Mucosa of gallbladder (tissue), 1 donor: ENCODE measurements at places on chromosomes 6 and 20.

- no peak for DNase-seq
Observed at GRCh38 chr6:56667336-56667735, 24.6 kb upstream of the DST start.

DNA sequence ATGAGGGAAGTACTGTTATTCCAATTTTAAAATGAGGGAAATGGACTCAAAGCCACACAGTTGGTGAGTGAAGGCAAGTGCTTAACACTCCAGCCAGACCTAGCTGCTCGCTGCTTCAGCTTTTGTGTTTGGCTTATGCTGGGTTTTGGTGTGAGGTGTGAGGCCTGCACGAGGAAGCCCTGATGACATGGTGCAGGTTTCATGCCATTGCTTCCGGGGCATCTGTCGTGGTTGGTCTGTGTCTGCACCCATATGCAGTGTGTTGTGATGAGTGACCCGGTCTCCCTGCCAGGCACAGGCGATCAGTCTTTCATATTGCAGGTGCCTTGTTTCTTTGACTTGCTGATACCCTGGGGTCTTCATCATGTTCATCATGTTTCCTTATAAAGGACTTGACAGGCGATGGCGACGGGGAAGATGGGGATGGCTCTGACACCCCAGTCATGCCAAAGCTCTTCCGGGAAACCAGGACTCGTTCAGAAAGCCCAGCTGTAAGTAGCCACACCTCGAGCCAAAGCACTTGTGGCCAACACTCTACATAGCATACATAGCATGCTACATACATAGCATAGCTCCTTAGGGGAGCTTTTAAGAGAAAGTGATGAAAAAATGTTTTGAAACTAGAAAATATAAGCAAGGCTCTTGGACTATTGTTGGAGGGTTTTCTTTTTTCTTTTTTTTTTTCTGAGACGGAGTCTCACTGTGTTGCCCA is 22.3 kb downstream of the DNMT3B start:
- no peak for DNase-seq

DNA sequence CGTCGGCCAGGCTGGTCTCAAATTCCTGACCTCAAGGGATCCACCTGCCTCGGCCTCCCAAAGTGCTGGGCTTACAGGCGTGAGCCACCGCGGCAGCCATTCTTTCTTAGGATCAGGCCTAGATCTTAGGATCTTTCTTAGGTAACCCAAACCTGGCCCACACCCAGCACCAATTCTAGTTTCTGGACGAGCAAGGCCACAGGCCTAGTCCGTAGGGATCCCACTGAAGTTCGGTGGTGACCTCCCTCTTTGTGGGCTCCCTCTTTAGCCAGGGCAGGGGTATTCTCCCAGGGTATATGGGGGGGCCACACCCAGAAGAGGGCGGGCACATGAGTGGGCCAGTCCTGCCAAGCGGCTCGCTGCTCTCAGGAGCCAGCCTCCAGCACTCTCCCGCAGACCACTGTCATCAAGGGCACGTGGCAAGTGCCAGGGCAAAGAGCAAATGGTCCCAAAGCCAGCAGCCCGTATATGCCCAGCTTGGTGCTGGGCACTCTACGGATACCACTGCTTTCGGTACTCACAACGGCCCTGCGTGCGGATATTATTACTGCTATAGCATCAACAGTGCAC is 6.5 kb downstream of the PXDC1 start:
- DNase-seq, result no peak

GRCh38 chr6:25788305-25788922 is 33.9 kb downstream of the SLC17A4 start:
- peak; percentile 51 for DNase-seq

- DNase-seq, result peak; percentile 89
Observed at GRCh38 chr6:149922642-149923326, at the start of gene RAET1G. Gene RAET1G (minus strand): TSS chr6:149923121. CDS start chr6:149923010, 111 bp downstream.

DNA sequence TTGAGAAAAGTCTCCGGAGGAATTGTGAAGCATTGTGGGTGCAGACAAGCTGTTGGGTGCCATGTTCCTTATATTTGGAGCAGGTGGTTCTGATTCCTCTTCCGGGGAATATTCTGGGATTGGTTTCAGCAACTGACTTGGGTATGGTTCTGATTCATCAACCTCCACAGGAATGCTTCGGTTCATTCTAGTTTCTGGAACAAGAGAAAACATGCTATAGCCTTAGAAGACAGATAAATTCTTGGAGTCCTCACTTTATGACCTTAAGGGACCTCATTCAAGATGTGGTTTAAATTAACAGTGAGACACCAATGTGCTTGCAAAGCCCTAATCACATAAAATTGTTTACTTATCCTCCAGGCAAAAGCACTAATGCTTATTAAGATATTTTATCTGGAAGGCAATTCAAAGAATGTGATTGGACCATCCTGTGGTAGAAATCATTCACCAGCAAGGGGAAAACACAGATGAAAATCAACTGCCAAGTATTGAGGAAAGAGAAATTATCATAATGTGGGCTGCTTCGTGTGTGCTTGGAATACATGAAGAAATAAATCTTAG is 13.7 kb downstream of the TRAF3IP2 start:
- DNase-seq, result no peak

- DNase-seq, result no peak
Observed at GRCh38 chr20:62266340-62266739, 28.0 kb downstream of the OSBPL2 start.

DNA sequence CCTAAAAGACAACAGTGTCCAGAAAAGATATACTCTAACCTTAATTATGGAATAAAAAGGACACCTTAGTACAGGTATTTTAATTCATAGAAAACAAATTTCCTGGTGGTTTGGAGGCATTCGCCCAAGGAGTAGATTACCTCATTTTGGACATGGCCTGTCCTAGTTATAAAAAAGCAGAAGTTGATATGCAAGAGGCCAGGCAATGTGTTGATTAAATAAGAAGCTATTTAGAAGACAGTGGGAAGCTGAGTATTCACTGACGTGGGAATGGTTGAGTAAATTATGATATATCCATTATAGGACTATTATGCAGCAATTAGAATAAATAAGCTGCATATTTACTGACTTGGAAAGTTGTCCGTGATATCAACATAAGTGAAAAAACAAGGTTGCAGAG is 314.9 kb downstream of the ALDH8A1 start:
- DNase-seq, result no peak

DNA sequence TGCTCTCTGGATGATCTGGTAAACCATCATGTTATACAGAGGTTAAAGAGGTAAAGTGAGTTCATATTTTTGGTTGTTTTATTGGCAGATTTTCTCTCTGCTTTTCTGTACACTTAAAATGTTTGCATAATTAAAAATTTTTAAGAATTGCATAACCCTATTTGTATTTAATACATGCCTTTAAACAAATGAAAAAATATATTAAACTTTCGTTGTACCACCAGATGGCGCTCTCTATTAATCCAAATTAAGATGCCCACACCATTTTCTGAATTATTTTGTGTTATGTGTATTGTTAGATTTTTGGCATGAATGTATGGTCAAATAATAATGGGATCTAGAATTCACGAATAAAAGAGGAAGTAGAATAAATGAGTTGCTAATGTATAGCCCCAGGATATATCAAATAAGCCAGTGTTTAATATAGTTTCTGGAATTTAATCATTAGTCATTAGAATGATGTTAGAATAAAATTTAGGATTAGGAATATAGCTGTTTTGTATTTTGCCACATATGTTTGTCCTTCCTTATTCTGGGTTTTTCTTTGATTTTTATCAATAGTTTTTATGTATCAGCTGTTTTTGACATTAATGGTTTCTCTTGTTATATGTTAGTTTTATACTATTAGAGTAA is 38.9 kb downstream of the SMAP1 start:
- no peak for DNase-seq

GRCh38 chr20:61662968-61663331 is 402.7 kb downstream of the TAF4 start:
- DNase-seq, result no peak

DNA sequence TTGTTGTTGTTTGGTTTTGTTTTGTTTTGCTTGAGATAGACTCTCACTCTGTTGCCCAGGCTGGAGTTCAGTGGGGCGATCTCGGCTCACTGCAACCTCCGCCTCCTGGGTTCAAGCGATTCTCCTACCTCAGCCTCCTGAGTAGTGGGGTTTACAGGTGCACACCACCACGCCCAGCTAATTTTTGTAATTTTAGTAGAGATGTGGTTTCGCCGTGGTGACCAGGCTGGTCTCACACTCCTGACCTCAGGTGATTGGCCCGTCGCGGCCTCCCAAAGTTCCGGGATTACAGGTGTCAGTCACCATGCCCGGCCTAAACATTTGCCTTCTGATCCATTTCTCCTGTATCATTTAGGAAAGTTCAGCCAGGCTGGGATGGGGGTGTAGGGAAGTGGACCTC is 17.7 kb downstream of the DUSP22 start:
- DNase-seq, result no peak

DNA sequence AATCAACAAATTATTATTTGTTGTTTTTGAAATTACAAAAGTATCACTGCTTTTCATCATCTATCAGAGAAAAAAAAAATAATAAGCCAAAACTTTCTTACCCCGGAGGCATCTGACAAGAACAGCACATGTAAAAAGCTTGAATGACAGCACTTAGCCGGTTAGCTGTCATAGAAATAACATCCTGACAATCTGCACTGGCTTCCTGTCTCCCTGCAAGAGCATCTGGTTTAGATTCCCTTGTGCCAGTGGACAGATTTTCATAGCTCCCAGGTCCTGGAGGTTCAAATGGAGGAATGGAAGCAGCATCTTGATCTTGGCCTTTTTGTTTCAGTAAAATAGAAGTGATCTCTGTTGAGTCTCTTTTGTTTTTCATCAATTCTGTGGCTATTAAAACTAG is 74.8 kb downstream of the HACE1 start:
- DNase-seq, result no peak

DNA sequence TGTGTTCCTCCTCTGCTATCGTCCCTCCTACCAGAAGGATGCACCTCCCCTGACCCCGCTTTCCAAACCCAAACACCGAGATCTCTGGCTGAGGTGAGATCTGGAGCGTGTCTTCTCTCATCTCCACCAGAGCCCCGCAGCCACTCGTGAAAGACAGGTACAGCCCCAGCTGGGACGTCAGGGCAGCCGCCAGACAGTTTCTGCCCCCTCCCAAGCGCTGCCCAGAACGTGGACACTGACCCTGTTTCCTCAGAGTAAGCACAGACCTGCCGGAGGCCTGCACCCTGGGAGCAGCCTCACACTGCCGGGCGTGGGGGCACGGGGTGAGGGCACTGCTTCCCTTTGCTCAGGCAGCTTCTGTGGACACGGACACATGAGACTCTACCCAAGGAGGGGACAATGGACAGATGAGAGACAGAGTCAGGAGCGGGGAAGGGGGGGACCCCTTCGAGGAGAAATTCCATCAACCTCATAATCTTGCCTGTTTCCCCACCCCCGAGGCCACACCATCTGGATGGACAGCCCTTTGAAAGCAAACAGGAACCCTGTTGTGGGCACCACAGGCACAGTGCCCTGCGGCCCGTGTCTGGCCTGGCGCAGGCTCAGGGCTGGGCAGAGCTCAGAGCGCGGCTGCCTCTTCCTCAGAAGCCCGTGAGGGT is 210.6 kb downstream of the DLL1 start:
- DNase-seq, result no peak

- no peak for DNase-seq
Observed at GRCh38 chr6:67736816-67737215, 898.3 kb upstream of the ADGRB3 start.

GRCh38 chr20:51994751-51995417 is 192.6 kb upstream of the SALL4 start:
- no peak for DNase-seq

DNA sequence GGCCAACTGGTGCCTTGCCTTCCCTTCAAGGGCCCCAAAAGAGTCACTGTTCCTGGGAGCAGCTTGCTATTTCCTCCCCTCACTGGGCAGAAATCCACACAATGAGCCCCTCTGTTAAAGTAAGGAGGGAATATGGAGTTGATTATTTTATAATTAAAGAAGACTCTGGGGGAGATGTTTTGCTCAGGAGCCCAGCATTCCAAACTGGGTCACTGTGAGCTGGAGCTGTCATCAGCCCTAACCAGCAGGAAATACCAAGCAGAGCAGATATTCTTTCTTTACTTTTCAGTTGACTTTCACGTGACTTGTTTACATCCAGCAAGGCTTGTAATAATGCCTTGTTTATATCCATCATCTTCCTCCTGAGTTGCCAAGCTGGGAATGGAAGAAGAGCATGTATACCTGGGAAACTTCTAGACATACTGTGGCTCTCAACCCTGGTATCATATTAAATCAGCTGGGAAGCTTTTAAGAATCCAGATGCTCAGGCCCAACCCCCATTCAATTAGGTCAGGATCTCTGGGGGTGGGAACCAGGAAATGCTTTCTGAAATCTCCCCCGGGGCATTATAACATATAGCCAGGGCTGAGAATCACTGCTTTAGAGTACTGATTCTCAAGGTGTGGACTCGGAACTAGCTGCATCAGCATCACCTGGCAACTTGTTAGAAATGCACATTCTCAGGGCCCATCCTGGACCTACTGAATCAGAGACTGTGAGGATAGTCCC is 175.6 kb upstream of the MYLIP start:
- DNase-seq, result no peak

- peak; percentile 17 for DNase-seq
Observed at GRCh38 chr20:695165-695866, 19.7 kb upstream of the SCRT2 start.

DNA sequence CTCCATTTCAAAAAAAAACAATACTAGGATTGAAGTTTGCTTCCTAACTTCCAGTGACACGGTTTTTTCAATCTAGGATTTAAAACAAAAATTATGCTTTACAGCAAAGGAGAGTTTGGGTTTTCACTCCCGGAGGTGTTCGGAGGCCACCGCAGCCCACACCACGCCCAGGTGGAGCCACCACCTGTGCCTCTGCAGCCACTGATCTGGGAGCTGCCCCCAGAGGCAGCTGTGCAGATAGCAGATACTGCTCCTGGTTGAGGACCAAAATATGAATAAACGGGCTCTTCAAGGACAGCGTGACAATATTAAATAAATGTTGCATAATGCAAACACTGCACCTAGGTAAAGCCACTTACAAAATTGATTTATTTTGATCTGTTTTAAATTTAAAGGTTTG is 30.2 kb downstream of the DLL1 start:
- DNase-seq, result no peak

- no peak for DNase-seq
Observed at GRCh38 chr6:28357036-28357435, 7.3 kb downstream of the ZKSCAN3 start.

- DNase-seq, result no peak
Observed at GRCh38 chr6:134105940-134106339, 53.5 kb upstream of the SLC2A12 start.

DNA sequence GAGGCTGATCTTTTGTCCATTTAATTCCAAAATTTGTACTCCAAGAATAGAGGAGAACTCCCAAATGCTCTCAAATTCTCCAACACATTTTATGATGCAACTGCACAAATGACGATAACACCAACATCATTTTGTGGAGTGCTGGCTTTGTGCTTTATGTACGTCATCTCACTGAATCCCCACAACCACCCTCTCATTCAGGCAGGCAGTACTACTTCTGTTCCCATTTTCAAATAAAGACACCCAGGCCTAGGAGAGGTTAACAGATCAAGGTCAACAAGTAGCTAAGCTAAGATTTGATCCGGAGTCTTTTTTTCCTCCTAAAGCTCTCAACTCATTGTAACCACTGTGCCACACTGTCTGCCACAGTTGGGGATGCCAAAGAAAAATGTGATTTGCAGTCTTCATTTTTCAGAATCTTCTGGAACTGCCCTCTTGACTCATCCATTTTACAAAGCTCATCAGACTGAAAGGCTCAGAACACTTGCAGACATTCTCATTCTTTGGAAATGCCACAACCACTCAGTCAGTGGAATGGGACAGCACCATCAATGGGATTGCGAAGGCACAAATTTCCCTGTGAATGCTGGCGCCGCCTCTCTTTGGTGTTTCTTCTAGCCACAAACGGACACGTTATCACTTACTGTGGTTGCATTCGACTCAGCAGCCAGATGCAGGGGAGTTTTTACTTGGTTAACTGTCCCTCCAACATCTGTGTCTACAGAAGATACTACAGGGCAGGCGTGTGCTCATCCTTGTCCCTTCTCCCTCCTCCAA is 184.4 kb downstream of the GJA10 start:
- no peak for DNase-seq
